ENCODE measurements at places on chromosomes 12 and 14.

DNA sequence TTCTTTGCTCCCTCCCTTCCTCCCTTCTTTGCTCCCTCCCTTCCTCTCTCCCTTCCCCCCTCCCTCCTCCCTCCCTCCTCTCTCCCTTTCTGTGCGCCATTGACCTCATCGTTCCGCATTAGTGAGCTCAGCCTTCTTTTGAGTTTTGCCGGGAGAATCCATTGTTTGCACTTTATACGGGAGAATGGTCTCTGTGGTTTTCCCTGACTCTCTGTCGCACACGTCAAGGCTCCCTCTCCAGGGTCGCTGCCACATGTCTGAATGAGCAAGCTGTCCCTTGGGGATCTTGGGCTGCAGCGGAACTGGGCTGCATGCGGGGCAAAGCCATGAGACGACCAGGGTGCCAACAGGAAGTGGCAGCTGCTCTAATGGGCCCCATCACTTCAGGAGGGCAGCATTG is 118.5 kb downstream of the GLT1D1 start:
- DNase-seq: no peak

DNA sequence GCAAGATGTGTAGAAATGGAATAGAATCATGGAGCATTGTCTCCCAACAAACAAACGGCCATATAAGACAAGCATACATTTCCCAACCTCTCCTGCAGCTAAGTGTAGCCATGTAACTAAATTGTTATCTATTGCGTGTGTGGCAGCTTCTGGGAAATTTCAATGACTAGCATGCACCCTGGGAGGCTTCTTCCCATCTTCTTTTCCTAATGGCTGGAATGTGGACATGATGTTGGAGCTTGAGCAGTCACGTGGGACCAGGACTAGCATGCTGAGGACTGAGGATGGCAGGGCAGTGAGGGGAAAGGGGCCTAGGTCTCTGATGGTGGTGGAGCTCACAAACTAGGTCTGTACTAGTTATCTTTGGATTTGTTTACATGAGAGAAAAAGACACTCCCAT is 21.7 kb upstream of the CTDSP2 start:
- DNase-seq: no peak

- DNase-seq: no peak
Measured at GRCh38 chr14:89336338-89336737, 80.7 kb downstream of the FOXN3 start.

GRCh38 chr12:105982022-105982421 is 156.7 kb downstream of the NUAK1 start:
- DNase-seq: no peak

DNA sequence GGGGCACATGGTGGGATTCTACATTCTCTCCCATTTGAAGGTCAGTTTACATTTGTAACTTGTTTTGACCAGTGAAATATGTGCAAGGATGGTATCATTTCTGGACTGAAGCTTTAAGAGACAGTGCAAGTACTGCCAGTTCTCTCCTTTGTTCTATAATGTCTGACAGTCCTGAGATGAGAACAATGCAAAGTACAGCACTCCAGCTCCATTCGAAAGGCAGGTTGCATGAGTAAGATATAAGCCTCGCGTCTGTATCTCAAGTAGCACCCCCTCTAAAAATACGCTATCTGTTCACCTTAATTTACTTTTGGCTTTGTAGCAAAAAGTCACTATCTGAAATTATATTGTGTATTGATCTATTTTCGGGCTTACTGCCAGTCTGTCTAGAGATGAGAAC is 1122.2 kb upstream of the TMEM132C start:
- DNase-seq: no peak

DNA sequence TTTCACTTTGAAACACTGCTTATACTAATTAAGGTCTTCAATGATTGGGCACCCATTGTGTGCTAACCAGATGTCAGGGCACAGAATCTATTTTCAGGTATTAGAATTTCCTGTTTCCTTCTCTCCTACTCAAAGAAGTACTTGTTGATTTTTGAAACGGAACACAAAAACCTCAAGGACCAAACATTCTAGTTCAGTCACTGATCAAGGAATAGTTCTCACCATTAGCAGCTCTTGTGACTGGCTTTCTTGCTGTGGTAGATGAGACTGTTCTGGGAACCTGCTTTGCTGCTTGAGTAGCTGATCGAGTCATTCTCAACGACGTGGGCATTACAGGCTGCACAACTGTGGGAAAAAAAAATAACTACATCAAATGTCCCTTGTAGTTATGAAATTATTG is 11.0 kb downstream of the DLGAP5 start:
- no peak for DNase-seq

DNA sequence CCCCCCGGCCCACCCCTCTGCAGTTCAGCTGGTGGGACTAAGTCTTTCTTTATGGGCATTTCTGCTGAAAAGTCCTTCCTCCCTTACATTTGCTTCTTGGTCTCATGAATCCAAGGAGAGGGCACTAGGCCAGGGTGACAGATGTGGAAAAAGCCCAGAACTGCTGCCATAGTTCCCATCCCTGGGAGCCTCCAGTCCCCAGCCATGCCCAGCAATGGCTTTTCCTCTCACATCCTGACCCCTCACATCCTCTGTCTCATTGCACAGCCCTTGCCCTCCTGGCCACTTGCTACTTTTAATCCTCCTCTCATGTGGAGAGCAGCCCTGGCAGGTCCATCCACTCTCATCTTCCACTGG is 122.5 kb downstream of the ZFP36L1 start:
- DNase-seq: no peak

GRCh38 chr12:132761032-132761920 is at the start of gene ANKLE2:
Gene ANKLE2, minus strand, starts transcription at chr12:132761832. Its CDS starts 34 bp downstream, at chr12:132761798.
- DNase-seq: peak; percentile 52

- DNase-seq: no peak
Measured at GRCh38 chr14:39948235-39948634, 516.0 kb upstream of the FBXO33 start.

- DNase-seq: no peak
Measured at GRCh38 chr12:12792421-12792820, 7.0 kb downstream of the APOLD1 start.

DNA sequence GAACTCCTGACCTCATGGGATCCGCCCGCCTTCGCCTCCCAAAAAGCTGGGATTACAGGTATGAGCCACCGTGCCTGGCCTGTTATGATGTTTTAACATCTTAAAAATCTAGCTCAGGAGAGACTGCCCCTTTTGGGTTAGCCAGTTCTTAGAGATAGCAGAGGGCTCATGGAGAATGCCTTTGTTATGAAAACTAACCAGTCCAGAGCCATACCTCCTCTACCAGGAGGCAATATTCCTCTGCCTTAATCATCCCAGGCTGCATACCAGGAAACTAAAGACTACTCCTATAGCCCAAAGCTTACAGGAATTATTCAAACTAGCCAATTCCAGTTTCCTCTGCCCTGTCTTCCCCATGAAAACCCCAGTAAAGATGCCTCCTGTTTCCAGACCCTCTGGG is 96.0 kb upstream of the MDM1 start:
- DNase-seq: no peak

- no peak for DNase-seq
Measured at GRCh38 chr12:89454080-89454848, 70.3 kb downstream of the GALNT4 start.

DNA sequence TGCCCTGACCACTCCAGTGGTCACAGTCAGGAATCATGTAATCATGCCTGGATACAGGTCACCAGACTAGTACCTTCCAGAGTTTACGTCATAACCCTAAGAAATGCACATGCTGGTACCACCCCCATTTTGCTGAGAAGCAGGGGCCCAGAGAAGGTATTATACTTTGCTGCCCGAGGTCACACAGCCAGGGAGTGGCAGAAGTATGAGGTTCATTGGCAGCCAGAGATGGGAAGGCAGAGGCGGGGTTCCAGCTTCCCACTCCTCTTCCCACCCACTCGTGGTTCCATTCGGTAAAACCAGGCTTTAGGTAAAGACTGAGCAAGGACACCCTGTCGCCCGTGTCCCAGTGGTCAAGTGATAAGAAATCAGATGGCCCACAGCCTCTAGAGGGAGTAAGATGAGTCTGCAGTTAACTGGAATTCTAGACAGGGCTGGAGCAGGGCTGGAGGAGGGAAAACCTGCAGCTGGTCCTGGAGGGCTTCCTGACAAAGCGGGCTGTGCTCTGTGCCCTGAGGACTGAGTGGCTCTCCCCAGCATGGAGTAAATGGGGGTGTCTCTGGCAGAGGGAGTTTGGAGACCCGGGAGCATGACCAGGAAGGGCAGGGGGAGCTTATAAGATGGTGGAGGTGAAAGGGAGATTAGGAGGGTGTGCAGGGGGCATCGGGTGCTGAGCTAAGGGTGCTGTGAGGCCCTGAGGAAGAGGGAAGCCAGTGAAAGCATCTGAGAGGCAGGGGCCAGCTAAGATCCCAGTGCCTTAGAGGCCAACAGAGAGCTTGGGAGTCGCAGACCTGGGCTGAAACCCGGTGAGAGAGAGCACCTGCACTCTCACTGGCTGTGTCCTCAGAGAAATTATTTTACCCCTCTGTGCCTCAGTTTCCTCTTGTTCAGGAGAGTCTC is 5.7 kb downstream of the FAM222A start:
- DNase-seq: no peak

DNA sequence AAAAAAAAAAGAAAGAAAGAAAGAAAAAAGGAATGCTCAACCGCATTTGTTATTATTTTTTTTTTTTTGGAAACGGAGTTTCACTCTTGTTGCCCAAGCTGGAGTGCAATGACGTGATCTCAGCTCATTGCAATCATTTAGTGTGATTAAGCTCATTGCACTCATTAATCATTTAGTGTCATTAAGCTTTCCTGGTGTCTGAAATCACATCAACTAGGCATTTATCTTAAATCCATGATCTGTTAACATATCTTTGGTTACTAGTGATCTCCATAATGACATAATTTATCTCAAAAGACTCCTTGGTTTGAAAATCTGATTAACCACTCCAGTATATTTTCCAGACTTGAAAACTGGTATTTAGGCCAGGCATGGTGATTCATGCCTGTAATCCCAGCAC is 26.3 kb downstream of the ETFBKMT start:
- DNase-seq: no peak

DNA sequence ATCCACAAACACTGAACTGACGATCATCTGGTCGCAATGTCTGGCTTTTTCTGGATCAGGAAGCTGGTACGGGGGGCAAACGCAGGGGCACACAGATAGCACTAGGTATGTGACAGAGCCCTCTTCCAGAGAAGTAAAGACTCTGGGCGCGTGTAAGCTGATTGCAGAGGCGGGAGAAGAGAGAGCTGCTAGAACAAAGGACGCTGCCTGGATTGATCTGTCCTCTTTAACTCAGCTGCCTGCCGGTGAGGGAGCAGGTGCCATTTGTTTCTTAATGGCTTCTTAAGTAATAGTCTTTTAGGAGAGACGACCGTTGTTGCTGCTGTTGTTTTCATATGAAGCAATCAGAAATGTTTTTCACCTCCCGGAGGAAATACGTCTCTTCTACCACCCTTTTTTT is 77.3 kb downstream of the GLT1D1 start:
- no peak for DNase-seq
